Suppressor macrophage treated with lipopolysaccharide for 1 hour (primary cell): ENCODE measurements at places on chromosomes 1 and 21.

GRCh38 chr1:117651616-117652015 lies 45.8 kb downstream of the TENT5C start:
- DNase-seq: no peak

DNA sequence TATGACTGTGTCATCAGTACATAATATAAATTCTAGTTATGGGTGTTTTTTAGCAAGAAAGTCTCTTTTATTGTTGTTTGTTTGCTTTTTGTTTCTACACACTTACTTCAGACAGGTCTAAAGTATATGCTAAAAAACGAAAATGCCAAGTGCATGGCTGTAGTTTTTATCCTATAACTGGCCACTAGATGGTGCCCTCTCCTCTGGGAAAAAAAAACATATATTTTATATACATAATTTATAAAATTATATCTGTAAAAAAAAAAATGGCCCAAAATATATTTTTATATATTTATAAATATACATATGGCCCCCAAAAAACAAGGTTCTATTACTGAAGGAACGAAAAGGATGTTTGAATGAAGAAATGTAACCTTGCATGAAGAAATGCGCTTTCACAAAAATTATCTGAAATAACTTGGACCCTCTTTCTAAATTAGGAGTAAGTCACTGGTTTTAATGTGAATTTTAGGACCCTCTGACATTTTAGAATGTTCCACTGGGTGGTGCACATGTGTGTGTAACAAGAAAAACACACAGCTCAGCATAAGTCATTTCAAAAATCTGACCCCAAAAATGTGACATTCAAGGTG lies 93.5 kb downstream of the TTLL7 start:
- DNase-seq: peak; percentile 54

- DNase-seq: peak; percentile 88
Observed at GRCh38 chr1:167599957-167600581, 30.0 kb upstream of the RCSD1 start.

- peak; percentile 92 for DNase-seq
Observed at GRCh38 chr21:29342363-29342957, 43.7 kb downstream of the BACH1 start.

DNA sequence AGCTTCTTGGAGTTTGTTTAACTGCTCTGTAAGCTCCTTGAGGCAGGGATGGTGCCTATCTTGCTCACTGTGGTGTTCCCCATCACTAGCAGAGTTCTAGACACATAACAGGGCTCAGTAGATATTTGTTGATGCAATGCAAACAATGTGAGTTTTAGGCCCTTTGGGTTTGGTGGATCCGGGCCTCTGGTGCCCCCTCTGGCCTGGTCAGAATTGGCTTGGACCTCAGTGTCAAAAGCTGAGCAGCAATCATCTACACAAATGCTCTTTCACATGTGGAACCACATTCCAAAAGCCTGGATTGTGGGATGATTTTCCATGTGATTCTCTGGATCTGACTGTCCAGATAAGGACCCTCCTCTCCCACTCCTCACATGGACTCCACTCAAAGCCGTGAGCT lies 53.4 kb upstream of the BCAR3 start:
- DNase-seq: no peak
